ENCODE measurements at places on chromosomes 12 and 14. TPM values are rescaled to one million over a fixed set of nuclear protein-coding genes. Genes with fewer than 3 reads are reported as not detected.

GRCh38 chr12:57780284-57780897 lies 2.2 kb upstream of the TSFM start:
- no peak for DNase-seq

DNA sequence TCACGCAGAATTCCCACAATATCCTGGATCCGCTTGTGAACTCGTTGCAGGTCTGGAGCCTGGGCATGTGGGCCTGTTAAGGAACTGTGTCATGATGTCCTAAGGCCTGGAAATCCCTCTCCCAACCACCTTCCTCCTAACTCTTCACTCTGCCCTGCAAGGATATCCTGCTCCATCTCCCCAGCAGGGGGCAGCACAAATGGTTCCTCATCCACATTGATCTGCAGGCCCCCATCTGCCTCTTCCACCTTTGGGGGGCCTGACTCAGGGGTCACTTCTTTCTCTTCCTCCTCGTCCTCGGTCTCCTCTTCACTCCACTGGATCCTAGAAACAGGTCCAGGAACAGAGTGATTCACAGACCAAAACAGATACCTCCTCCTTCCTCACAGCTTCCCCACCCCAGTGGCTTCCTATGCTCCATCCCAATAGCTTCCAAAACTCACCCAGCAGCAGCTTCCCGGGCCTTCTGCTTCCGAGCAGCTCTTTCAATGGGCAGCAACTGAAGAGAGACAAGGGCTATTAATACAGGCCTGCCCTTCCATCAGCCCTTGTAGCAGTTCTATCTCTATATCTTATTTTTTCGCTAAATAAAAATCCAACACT lies 4.5 kb downstream of the NOP2 start:
- DNase-seq = no peak

- no peak for DNase-seq
Measured at GRCh38 chr12:16130343-16130742, 147.1 kb downstream of the SLC15A5 start.

DNA sequence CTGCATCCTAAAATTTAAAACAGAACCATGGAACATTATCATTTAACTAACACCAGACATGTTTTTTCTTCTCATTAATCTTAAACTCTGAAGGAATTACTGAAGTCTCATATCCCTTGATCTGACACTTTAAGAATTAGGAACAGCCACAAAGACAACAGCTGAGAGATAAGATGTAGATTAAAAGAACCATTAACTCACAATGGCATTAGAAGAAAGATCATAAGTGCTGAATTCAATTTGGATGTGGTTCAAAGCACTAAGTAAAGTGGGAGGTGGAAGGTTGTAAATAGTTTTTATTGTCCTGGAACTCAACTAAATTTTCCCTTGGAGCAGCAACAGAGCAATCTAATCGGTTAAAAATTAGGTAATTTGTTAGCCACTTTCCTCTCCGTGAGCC lies 199.0 kb upstream of the ATP2B1 start:
- no peak for DNase-seq

DNA sequence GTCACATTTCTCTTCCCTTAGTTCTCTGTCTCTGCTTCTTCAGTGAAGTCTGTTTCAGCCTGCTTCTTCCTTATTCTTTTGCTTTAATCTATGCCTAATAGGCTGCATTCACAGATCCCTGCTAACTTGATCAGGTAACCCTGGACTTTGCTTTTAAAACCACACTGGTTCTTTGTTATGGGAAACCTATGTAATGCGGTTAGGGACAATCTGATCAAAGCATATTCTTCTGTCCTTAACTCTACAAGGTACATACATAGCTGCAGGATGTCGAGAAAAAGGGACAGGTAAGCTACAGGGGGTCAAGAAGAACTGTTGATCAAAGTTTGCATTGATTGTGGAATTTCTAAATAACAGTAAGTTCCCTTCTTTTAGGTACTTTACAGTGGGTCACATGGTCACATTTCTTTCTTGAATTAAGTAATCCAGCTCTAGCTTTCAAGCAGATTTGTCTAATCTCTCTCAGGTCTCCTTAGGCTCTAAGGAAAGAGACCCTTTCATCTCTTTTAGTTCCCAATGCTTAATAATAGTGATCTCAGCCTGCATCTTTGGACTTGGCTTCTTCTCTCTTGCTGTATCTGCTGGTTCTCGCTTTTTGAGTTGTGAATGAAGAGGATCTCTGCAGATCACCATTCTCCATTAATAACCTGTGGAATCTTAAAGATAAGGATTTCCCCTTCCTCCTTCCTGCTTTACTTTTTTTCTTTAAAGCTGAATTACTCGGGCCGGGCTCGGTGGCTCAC lies 3.8 kb downstream of the COPZ1 start:
- DNase-seq = no peak

DNA sequence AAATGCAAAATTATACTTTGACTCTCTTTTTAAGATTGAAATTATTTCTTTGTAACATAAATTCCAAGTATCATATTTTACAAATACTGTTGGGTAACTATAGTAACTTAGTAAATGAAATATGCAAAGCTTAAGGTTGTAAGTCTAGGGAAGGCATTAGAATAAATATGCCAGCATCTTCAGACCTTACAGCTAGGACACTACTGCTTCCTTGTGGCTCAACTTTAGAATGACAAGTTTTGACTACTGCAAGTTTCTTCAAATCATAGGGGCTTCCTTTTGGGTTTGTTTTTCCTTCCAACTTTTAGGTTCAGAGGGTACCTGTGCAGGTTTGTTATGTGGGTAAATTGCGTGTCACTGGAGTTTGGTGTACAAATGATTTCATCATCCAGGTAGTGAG lies 17.7 kb upstream of the ANP32D start:
- no peak for DNase-seq

DNA sequence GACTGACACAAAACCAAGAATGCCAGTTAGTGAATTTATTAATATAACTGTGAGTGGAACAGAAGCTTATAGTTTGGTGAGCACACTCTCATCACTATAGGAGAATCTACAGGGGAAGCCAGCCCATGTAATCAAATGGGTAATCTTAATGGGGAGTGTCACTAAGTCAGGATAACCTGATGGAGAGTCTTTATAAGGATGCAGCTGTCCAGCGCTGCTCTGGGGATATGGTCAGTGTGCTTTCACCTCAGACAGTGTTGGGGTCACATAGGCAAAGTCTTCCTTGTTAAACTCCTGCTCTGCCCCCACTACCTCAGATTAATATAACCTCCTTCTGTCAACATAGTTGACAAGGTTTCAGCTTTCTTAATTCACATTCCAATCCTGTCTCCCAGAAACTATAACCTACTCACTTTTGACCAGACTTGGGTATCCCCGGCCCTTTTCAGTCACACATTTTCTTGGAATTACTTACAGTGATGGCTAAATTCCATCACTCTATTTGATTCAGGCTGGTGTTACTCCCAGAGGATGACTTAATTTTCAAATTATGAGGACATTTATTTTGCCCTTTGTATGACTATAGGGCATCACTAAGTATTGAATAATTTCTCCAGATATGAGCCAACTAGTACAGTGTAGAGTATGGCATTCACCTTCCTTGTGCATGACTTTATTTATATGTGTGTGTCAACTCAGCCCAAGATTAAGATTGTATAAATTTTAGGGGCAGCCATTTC lies 13.2 kb downstream of the STK38L start:
- no peak for DNase-seq

GRCh38 chr14:21436567-21437062 lies 19.3 kb downstream of the CHD8 start:
- DNase-seq = no peak

GRCh38 chr12:712172-712863 lies 40.1 kb upstream of the WNK1 start:
- DNase-seq = no peak

GRCh38 chr12:4958697-4959375 lies 49.1 kb downstream of the KCNA1 start:
- no peak for DNase-seq

GRCh38 chr14:60002819-60003492 lies 83.0 kb downstream of the LRRC9 start:
- DNase-seq = no peak

DNA sequence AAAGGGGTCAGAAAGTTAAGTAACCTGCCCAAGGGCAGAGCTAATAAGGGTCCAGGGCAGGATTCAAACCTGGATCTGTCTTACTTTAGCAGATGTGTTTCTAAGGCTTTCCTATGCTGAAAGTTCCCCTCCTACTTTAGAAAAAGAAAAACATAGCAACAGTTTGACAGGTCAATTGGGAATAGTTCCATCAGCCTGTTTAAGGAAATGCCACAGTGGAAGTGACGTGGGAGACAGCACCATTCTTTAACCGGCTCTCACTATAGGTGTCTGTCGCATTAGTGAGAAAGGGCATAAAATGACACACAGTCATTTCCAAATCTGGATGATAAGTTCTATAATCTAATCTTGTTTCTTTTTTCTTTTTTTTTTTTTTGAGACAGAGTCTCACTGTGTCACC lies 7.3 kb downstream of the ALDH1L2 start:
- no peak for DNase-seq

DNA sequence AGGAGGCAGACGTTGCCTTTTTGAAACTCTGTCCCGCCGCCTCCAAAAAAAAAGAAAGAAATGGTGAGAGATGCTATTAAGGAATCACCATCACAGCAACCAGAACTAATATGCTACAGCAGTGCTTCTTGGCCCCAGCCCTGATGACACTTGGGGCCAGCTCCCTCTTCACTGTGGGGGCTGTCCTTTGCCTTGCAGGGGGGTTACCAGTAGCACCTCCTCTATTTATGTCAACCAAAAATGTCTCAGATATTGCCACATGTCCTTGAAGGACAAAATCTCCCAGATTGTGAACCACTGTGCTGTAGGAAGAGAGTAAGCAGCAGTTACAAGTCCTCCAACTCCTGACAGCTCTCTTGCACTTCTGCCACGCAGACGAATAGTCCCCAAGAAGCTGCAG lies 76.4 kb downstream of the LRRC74A start:
- no peak for DNase-seq

DNA sequence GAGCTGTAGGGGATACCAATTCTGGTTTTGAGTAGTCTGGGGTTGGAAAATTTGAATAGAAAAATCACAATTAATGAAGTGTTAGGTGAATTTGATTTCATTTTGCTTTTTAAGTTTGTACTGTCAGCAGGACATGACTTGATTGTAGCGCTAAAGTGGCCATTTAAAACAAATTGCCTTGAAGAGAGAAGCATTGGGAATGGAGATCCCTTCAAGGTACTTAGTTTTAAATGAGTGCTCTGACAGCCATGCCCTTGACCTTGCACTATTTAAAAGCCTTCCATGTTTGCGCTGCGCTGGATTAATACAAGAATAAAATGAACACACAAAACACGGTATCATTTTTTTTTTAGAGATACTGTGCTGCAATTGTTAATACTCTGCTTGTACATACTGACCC lies 345.9 kb downstream of the NAV3 start:
- no peak for DNase-seq

GRCh38 chr12:116962197-116962596 lies 51.4 kb downstream of the FBXW8 start:
- DNase-seq = no peak

DNA sequence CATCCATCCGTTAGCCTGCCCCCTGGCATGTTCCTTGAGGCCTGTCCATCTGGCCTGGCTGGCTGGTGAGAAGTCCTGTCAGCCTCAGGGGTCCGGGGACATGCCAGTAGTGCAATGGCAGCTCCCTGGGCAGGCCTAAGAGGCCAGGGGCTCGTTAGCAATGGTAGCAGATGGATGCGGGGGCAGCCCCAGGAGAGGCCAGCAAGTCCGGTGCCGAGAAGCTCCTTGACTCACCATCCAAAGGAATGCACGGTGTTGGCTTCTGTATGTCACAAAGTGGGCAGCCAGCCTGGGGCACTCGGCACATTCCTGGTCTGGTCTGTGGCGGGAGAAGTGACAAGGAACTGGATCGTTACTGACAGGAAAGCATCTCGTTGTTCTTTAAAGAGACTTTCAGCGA lies 319.9 kb downstream of the CACNA1C start:
- no peak for DNase-seq

DNA sequence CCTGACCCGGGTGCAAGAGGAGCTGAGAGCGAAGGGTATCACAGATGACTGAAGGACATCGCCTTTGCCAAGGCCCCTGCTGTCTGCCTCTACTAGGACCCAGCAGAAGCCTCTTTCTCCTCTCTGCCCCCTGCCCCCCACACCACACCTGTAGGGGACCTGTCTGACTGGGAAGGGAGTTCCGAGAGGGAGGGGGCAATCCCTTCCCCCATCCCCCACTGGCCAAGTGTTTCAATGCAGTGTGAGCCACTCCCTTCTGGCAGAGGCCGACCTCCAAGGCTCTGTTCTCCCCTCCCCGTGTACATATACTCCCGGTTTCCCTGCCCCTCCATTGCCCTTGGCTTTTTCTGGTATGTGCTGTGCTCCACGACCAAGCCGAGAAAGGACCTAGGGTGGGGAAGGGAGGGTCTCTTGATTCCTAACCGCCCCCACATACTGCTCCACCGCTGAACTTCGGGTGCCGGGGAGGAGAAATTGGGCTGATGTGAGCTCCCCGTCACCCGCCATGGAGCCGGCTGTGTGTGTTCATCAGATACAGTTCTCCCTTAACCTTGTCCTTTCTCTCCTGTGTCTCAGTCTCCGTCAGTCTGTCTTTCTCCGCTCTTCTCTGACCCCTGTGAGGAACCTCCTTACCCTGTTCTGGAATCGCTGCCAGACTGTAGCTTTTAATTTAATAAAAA lies 2.0 kb upstream of the ARHGEF25 start:
- DNase-seq = no peak

Gene NRL
- total RNA-seq = 0.85 TPM

Gene FAM222A
- 1.2 TPM for total RNA-seq

Gene IL22
- not detected for total RNA-seq

Gene IRAK4
- 33.1 TPM for total RNA-seq

Gene OR4N5
- not detected for total RNA-seq

Gene SLC17A8
- total RNA-seq = 0.95 TPM

Gene ANKS1B
- total RNA-seq = 43.7 TPM

Gene GALNT6
- total RNA-seq = 1.1 TPM

Gene RHEBL1
- total RNA-seq = not detected

All from urinary bladder (tissue), 4 donors.